ENCODE measurements at places on chromosomes 1 and 21.
A peak's percentile ranks its signal among the peaks of the same experiment; 100 is the strongest.

GRCh38 chr1:50123071-50123470 lies 14.4 kb downstream of the ELAVL4 start:
- no peak for DNase-seq

DNA sequence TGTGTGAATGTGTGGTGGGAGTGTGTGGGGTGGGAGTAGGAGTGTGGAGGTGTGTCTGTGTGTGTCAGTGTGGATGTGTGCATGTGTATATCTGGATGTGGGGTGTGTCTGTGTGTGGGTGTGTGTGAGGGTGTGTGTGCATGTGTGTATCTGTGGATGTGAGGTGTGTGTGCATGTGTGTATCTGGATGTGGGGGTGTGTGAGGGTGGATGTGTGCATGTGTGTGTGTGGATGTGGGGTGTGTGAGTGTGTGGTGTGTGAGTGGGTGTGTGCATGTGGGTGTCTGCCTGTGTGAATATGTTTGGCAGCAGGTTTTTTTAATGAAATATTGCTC lies 106.1 kb downstream of the PDE9A start:
- no peak for DNase-seq

DNA sequence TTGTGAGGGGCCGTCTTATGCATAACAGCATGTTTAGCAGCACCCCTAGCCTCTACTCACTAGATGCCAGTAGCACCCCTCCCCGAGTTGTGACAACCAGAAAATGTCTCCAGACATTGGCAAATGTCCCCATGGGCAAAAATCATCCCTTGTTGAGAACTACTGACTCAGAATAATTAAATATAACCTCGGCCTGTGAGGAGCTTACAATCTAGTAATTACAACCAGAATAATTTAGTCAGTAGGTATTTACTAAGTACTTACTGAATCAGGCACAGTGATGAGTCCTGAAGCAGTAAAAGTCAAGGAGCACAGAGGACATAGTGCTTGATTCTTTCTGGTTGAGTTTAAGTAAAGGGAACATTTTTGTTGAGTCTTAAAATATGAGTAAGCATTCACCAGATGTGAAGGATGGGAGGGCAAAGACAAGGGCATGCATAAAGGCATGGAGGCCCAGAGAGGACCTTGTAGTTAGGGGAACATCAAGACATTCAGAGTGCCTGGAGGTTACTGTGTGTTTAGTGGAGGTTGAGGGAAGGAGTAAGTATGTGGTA lies 44.1 kb upstream of the KCNQ4 start:
- DNase-seq: no peak

- no peak for DNase-seq
Measured at GRCh38 chr1:5887971-5888361, 104.3 kb downstream of the NPHP4 start.

- DNase-seq: no peak
Measured at GRCh38 chr21:42379426-42380215, 13.3 kb upstream of the TFF1 start.

GRCh38 chr1:35708441-35708921 lies 10.2 kb downstream of the C1orf216 start:
- DNase-seq: peak; percentile 74

GRCh38 chr1:64623750-64624191 lies 121.1 kb upstream of the RAVER2 start:
- DNase-seq: no peak

DNA sequence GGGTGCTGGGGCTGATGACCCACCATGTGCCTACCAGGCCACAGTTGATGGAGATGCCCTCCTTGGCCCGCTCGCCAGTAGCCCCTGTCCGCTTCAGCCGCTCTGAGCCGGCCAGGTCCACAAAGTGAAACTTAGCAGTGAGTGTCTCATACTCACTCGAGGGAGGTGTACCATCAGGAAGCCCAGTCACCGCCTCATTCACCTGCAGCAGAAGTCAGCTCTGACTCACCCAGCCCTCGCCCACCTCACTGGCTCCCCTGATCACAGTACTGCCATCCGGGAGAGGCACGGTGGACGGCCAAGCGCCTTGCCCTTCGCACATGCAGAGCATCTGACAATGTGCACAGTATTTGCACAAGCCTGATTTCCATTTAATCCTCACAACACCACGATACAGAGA lies 18.8 kb downstream of the KIF21B start:
- DNase-seq: no peak

- no peak for DNase-seq
Measured at GRCh38 chr1:168467452-168467851, 76.3 kb downstream of the XCL2 start.

DNA sequence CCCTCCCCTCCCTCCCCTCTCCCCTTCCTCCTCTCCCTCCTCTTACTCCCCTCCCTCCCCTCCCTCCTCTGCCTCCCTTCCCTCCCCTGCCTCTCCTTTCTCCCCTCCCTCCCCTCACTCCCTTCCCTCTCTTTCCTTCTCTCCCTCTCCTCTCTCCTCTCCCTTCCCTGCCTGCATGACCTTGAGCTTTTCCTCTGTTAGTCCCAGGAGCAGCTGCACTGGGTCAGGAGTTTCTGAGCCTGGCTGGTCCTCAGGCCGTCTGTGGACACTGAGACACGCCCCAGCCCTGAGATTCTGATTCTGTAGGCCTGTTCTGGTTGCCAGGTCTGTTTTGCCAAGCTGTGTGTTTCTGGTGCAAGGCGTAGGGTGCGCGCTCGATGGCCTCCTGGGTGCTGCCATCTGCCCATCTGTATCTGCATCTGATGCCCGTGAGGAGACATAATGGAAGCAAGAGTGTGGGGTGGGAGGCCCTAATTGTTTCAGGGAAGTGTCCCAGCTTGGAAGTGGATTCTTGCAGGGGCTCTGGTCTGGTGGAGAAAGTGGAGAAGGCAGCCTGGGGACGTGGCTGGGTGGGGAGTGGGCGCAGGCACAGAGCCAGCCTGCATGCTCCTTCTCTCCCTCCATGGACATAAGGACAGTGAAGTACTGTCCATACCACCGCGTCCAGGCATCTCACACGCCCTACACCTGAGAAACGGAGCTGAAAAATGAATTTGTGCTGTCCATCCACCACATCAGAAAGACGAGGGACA lies 97.2 kb downstream of the WDR4 start:
- no peak for DNase-seq

GRCh38 chr1:206469933-206470691 lies at the start of gene IKBKE:
Gene IKBKE (plus strand): TSS chr1:206470476. CDS start chr1:206473228, 2,752 bp downstream.
- DNase-seq: peak; percentile 61

- no peak for DNase-seq
Measured at GRCh38 chr1:46533179-46533864, 18.1 kb downstream of the KNCN start.

DNA sequence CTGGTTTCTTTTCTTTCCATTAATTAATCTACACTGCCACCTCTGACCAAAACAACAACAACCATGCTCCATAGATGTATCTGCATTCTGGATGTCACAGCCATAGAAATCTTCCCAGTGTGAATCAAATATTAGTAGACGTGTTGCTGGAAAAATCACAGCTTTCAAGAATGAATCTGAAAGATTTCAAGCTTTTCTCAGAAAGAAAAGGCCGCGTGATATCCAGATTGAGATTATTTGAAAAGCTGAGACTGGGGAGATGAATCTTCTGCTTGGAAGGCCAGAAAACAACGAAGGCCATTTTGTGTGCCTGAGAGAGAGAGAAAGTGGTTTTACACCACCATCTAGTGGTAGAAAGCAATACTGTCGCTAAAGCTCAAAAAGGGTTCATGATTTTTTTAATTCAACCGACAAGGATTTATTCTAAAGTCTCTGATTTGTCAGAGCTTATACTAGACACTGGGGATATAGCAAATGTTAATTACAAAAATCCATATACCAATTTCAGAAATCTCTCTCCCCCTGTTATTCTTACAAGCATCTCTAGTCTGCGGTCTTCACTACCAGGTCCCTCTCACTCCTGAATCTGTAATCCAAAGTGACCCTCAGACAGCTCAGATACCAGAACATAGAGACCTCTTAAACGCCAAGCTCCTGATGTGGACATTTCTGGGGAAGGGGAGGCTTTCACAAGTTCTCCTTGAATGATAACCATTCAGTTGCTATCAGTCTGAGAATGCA lies 87.5 kb upstream of the SGIP1 start:
- peak; percentile 53 for DNase-seq

- DNase-seq: no peak
Measured at GRCh38 chr1:168483539-168483938, 60.3 kb downstream of the XCL2 start.

DNA sequence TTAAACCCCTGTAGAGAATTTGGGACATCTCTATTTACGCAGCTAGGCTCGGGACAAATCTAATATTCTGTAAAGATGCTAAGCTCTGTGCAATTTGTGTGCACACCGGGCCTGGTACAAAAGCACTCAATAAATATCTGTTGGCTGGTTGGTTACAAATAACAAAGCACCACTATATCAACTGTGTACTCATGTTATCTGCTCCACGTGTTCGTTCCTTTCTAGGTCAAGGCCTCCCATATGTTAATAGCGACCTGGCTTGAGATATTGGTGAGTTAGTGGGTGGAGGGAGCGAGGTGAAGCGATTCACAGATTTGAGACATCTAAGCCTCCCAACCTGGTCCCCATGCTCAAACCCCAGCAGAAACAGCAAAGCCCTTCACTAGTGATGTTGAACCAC lies 47.1 kb upstream of the KAZN start:
- no peak for DNase-seq

GRCh38 chr1:115832651-115833050 lies 8.3 kb downstream of the NHLH2 start:
- DNase-seq: no peak

DNA sequence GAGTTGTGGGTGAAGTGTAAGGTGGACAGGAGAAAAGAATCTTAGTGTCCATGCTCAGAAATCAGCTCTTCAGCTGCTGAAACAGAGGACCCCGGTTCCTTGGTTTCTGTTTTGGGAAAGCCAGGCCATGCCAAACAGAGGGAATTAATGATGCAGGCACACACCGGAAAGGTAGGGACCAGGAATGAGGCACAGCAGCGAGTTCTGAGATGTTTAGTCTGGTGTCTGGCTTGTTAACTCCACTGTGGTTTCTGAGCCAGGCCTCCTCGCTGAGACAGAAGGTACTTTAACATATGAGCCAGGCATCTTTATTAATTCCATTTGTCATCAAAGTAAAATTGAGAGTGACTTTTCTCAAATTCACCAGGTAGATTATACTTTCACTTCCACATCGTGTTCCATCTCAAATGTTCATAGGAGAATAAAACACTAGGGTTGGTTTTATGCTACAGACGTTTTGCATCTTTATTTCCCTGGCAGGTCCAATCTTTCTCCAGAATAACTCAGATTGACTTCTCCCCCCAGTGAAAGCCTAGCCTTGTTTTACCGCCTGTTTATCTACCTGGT lies 23.5 kb downstream of the LRRC8D start:
- no peak for DNase-seq

GRCh38 chr1:27668121-27668807 lies 3.7 kb downstream of the IFI6 start:
- DNase-seq: no peak

DNA sequence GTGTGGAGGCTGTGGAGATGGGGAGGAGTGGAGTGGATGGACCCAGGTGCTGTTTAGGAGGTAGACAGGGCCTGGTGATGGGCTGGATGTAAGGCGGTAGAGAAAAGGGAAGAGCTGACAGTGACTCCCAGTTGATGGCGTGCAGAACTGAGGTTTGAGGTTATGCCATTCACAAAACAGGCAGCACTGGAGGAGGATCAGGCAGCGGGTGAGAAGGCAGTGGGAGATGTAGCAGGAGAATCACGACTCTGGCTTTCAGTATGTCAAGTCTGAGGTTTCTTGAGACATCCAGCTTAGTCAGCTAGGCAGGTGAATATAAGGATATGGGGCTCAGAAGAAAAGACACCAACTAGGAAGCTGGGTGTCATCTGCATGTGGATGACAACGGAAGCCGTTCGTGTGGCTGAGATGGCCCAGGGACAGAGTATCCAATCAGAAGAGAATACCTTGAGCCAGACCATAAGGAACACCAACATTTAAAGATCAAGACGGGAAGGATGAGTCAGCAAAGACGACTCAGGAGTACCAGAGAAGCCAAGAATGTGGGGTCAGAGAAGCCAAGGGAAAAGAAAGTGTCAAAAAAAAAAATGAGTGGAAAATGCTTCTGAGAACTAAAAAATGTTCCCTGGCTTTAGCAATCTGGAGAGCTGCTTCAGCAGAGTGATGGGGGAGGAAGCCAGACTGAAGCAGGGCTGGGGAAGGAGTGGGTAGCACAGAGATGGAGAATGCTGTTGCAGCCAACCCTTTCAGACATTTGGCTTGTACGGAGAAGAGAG lies 15.2 kb downstream of the LRRN2 start:
- DNase-seq: no peak

- DNase-seq: no peak
Measured at GRCh38 chr1:194338241-194338948, 1152.0 kb upstream of the B3GALT2 start.

DNA sequence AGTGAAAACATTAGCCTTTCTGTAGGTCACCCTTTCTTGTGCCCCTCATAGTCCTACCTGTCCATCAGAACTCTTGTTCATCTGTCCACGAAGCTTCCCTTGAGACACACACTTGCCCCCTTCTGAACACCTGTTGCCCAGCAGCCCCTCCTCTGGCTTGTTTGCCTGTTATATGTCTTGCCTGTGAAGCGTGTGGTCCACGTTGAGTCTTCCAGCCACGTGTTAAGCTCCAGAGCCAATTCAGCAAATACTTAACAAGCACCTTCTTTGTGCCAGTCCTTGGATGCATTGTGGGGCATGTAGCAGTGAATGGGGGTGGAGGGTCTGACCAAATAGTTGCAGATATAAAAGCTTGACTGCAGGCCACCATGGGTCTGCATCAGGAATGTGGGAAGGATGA lies 66.6 kb downstream of the MAN1C1 start:
- no peak for DNase-seq

DNA sequence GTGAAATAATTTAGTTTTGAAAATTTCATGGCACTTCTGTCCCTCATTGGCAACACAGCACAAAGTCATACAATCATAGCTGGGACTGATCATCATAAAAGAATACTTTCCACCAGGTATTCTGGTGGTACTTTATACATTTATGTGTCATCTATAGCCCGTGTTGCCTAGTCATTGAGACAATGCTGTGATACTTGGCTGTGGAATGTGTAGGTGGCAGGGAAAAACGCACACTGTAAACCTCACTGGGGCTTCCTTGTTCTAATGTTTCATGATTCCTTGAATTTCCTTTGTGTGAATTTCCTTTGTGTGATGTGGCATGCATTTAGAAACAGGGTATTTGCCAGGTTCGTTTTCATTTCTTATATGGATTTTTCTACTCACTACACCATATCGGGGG lies 118.3 kb downstream of the FMN2 start:
- no peak for DNase-seq

DNA sequence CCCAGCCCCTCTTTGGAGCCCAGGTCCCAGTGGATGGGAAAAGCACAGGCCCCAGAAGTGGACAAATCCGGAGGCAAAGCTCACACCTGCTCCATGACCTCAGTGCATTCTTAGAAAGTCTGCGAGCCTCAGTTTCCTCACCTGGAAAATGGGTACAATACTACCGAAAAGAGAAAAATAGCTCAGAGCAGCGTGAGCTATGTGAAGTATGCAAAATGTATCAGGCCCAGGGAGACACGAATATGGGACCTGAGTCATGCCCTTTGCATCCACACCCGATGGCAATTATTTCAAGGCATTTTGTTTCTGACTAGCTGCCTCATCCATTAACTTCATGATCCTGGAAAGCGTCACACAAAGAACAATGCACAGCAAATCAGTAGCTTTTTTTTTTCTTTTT lies 9.2 kb downstream of the ALDH4A1 start:
- no peak for DNase-seq
